Karpas-422 (cell line): ENCODE measurements at places on chromosomes 12 and 14. TPM values are rescaled to one million over a fixed set of nuclear protein-coding genes. Genes with fewer than 3 reads are reported as not detected.

The INHBC gene
- total RNA-seq: 0.11 TPM in 1 of 2 replicates, not detected in the other

The BMP4 gene
- total RNA-seq: not detected in 2 replicates

The SMIM41 gene
- 0.75 TPM in 1 of 2 replicates, not detected in the other for total RNA-seq

The TNFAIP2 gene
- total RNA-seq: not detected in 2 replicates

The ZFHX2 gene
- total RNA-seq: 0.07 and 0.32 TPM in 2 replicates

GRCh38 chr12:112342587-112342986 is 39.6 kb downstream of the HECTD4 start:
- H3K27me3 ChIP-seq: no peaks in the 10 kb centered on the region
- H3K4me1 ChIP-seq: peaks cover 3% of the 10 kb centered on the region
- no peaks in the 10 kb centered on the region for H3K36me3 ChIP-seq
- no peak overlapping the region for H3K27ac ChIP-seq
- no peak overlapping the region for H3K4me3 ChIP-seq
- no peak for DNase-seq

DNA sequence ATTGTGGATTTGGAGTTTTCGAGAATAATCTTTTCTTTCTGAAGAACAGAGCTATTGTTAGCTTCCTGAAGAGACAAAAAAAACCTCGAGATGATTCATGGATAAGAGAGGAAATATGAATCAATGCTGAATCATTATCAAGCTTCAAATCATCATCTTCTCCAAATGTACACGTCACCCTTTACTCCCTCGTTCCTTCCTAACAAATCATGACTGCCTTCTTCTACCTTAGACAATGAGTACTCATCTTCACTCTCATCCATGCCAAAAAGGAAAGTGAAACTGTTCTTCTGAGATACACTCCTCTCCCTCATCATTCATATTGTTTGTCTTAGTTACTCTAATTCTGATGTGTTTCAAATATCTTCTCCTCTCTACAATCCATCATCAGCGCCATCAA is 1115.8 kb upstream of the ATXN7L3B start:
- no peaks in the 10 kb centered on the region for H3K36me3 ChIP-seq
- no peak overlapping the region for H3K27ac ChIP-seq
- H3K4me1 ChIP-seq: no peaks in the 10 kb centered on the region
- H3K4me3 ChIP-seq: no peak overlapping the region
- DNase-seq: no peak
- H3K27me3 ChIP-seq: no peaks in the 10 kb centered on the region

DNA sequence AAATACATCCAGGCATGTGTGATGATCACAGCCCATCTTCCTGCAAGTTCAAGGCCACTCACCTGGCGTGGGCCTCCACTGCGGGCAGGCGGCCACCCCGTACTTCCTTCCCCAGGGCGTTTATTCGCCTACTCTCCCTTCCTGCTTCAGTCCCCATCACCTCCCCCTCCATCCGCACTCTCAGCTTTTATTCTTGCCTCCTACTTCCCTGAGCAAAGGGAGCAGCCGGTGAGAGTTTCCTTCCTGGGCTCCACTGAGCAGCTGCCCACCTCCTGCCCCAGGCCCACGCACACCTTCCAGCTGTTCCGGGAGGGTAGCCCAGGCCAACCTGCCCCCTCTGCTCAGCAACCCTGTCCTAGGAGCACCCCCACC is 4.1 kb downstream of the CYP46A1 start:
- no peak overlapping the region for H3K4me3 ChIP-seq
- H3K36me3 ChIP-seq: no peaks in the 10 kb centered on the region
- H3K4me1 ChIP-seq: peaks cover 14% of the 10 kb centered on the region
- DNase-seq: no peak

DNA sequence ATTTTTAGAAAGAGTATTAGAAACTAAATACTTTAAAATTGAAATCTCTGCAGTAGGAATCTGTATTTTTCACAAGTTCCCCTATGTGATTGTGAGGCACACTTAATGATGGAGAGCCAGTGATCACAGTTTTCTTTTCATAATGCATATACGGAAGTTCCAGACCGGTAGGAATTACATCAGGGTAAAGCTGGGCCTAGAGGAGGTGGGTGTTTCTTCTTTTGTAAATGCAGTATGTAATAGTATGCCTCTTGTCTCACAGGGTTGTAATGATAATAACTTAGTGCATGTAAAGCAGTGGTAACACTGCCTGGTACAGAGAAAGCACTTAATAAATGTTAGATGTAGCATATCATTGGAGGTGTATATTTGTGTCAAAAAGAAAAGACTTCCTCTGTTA is 57.2 kb upstream of the LRTM2 start:
- DNase-seq: no peak
- H3K27ac ChIP-seq: no peak overlapping the region
- peaks cover 9% of the 10 kb centered on the region for H3K4me1 ChIP-seq
- H3K36me3 ChIP-seq: peaks cover 3% of the 10 kb centered on the region; the same call in 1 of the 2 replicates
- no peaks in the 10 kb centered on the region for H3K27me3 ChIP-seq

- DNase-seq: no peak
- H3K27ac ChIP-seq: no peak overlapping the region
- H3K4me1 ChIP-seq: no peaks in the 10 kb centered on the region
- no peaks in the 10 kb centered on the region for H3K27me3 ChIP-seq
Measured at GRCh38 chr12:52225752-52226151, 7.3 kb upstream of the KRT7 start.

- no peak overlapping the region for H3K4me3 ChIP-seq
- no peaks in the 10 kb centered on the region for H3K27me3 ChIP-seq
- H3K4me1 ChIP-seq: no peaks in the 10 kb centered on the region
- H3K36me3 ChIP-seq: peaks cover 37% of the 10 kb centered on the region
- peak; percentile 79 for DNase-seq
Measured at GRCh38 chr12:124804011-124804621, 59.5 kb downstream of the SCARB1 start.

GRCh38 chr14:70833884-70834283 is 24.6 kb upstream of the MAP3K9 start:
- DNase-seq: no peak
- no peaks in the 10 kb centered on the region for H3K36me3 ChIP-seq
- H3K4me3 ChIP-seq: no peak overlapping the region
- H3K27me3 ChIP-seq: no peaks in the 10 kb centered on the region
- no peak overlapping the region for H3K27ac ChIP-seq

DNA sequence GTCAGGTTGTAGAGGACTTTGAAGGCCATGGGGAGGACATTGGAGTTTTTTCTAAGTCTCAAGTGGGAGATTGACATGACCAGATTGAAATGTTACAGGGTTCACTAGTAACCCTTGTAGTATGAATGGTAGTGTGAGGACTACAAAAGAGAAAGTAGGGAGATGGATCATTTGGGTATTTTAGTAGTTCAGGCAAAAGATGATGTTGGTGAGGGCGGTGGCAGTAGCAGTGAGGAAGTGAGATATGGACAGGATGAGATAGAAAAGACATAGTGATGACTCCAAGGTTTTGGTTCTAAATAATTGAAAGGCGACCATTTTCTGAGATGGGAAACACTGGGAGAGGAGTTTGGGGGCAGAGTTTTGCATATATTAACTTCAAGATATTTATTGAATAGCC is 94.2 kb upstream of the CNTN1 start:
- H3K36me3 ChIP-seq: no peaks in the 10 kb centered on the region
- no peaks in the 10 kb centered on the region for H3K4me1 ChIP-seq
- no peaks in the 10 kb centered on the region for H3K27me3 ChIP-seq
- DNase-seq: no peak

DNA sequence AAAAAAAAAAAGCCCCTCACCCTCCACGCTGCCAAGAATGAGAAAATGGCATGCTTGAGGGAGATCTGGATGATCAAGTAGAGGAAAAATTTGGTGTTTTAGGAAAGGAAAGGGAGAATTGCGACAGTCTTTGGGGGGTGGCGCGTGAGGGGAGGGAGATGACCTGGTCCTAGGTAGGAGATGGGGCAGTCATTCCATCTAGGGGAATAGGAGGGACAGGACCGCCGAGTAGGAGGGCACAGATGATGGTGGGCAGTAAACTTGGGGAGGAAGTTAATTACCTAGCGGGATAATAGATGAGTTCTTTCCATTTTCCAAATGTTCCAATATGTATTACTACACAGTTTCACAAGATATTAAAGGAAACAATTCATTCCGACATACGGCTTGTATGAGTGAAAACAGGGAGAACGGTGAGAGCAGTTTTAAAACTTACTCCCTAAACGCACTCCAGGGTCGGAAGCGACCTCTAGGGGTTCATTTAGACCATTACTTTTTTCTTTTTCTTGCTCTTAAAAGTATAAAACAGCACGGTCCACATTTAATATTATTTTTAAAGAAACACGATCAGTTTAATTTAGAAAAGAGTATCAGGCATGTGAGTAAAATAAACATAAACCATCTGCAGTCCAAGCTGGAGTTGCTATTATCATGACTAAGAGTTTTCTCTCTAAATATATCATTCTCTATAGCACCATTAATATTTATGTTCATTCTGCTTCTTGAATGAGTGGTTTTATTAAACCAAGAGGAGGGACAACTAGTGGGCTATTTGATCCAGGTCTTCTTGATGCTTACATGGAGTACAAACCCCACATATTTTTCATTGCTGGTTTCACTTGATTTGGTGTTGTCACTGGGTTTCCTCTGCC is 3.0 kb upstream of the FNTB start:
- H3K27ac ChIP-seq: no peak overlapping the region
- peaks cover 26% of the 10 kb centered on the region for H3K4me1 ChIP-seq
- no peak overlapping the region for H3K4me3 ChIP-seq
- H3K27me3 ChIP-seq: no peaks in the 10 kb centered on the region
- DNase-seq: peak; percentile 90
- no peaks in the 10 kb centered on the region for H3K36me3 ChIP-seq

DNA sequence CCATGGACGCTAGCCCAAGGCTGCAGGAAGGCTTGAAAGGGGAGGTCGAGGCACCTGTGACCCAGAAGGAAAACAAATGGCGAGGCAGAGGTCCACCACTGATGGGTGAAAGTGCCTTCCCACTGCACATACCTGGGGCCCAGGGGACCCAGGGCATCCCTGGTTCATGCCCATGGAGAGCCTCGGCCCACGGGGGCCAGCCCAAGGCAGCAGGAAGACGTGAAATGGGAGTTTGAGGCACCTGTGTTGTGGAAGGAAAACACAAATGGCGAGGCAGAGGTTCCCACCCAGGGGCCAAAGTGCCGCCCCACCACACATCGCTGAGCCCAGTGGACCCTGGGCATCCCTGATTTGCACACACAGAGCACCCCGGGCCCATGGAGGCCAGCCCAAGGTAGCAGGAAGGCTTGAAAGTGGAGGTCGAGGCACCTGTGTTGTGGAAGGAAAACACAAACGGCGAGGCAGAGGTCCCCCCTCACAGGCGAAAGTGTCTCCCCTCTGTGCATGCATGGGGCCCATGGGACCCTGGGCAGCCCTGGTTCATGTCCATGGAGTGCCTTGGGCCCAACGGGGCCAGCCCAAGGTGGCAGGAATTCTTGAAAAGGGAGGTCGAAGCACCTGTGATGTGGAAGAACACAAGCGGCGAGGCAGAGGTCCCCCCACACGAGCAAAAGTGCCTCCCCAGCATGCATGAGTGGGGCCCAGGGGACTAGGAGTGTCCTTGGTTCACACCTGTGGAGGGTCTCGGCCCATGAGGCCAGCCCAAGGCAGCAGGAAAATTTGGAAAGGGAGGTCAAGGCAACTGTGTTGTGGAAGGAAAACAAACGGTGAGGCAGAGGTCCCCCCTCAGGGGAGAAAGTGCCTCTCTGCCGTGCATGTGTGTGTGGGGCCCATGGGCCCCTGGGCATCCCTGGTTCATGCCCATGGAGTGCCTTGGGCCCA is 383.3 kb downstream of the ALG10 start:
- no peaks in the 10 kb centered on the region for H3K4me1 ChIP-seq
- no peak overlapping the region for H3K4me3 ChIP-seq
- no peak overlapping the region for H3K27ac ChIP-seq
